Activated effector memory CD4-positive, alpha-beta T cell treated with Interleukin-2 at 50 U/mL for 16 hours (primary cell): ENCODE measurements at places on chromosomes 1 and 21.

DNA sequence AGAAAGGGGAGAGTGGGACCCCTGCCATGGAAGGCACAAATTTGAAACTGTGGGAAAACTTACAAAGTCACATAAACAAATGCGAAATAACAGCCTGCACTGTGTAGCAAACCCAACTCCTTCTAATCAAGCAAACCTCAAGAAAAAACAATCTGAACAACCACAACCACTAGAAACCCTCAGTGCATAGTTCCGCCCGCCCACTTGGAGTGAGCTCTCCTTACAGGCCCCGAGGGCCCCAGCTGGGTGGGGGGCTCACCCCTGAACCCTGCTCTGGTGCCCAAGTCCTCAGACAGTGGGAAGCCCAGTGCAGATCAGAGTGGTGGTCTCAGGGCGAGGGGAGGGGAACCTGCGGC is 931 bp upstream of the MXRA8 start:
- DNase-seq, result no peak

DNA sequence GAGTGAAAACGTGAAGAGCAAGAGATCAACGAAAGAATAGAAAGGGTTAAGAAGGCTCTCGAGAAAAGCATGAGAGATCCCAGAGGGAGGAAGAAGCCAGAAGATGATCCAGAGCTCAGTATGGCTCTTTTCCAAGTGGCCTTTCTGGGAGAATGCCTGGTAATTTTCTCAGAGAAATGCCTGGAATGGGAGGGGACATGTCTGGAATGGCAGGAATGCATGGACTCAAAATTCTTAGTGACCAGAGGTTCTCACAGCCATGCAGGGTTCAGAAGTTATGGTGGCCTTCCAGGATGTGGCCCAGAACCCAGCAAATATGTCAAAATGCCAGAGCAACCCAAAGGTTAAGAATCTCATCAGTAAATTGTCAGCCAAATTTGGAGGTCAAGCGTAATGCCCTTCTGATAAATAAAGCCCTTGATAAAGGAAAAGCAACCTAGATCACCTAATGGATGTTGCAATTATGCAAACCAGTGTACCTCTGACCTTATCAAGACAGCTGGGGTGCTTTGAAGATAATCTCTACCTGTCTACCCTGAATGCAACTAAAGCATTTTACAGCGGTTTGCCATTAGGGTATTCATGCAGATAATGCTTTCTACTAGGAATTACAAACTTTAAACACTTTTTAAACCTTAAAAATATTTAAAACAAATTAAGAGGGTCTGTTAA is 53.1 kb downstream of the NBPF6 start:
- no peak for DNase-seq

GRCh38 chr21:31599013-31599412 is 60.5 kb upstream of the SOD1 start:
- DNase-seq, result no peak

- peak; percentile 49 for DNase-seq
These were observed 11.6 kb downstream of the LMNA start for GRCh38 chr1:156126043-156126629.

DNA sequence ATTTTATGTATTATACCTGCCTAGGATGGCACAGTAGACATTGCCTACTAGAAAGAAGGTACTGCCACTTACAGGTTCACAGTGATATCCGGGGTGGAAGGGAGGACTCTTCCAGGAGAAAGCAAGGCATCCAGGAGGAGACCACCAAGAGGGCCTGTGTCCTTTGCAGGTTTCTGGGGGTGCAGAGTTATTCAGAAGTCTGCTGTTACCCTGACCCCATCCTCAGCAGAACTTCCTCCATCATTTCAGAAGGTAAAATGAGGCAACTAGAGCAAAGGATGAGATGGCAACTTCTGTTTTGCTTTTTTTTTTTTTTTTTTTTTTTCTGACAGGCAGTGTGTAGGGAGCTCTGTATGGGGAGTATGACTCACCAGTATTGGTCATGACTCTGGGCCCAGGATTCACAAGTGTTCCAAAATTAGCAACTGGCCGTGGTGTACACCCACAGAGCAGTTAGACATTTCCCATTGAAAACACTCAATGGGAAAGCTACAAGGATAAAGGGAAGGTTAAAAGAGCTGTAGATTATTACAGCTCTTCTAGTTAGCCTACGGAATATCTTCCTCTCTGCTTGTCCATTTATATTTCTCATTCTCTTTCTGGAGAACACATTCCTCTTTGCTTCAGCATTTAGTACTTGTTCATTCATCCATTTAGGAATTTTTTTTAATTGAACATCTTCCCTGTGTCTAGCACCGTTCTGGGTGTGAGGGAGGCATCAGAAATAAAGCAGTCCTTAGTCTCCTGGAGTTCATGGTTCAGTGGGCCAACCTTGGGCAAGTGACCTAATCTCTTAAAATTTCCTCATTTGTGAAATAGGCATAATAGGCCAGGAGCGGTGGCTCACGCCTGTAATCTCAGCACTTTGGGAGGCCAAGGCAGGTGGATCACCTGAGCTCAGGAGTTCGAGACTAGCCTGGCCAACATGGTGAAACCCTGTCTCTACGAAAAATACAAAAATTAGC is 50.5 kb upstream of the PPP2R5A start:
- no peak for DNase-seq

DNA sequence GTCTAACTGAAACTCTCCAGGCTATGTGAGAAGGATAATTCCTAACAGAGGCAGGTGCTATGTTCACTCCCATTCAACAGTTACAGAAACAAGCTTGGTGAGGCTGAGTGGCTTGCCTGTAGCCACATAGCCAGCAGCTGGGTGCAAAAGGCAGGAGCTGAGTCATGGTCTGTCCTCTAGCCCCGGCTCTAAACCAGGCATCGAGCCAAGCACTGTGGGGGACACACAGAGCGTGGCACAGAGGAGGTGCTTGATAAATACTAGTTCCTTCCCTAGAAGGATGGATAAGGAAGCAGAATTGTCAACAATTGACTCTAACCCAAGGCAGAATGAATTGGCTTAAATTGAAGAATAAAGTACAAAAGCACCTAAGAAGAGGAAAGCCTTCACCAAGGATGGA is 10.4 kb upstream of the KCNA2 start:
- DNase-seq, result no peak

- peak; percentile 56 for DNase-seq
These were observed 1.0 kb downstream of the ARID1A start for GRCh38 chr1:26696654-26697430.

GRCh38 chr1:67540025-67540732 is 110.0 kb upstream of the SERBP1 start:
- DNase-seq, result no peak

- DNase-seq, result no peak
These were observed 33.4 kb downstream of the DOCK7 start for GRCh38 chr1:62654744-62655143.

GRCh38 chr1:73044241-73045036 is 762.1 kb upstream of the NEGR1 start:
- DNase-seq, result no peak

GRCh38 chr1:63931468-63931867 is 157.7 kb downstream of the ROR1 start:
- no peak for DNase-seq
